Right atrium auricular region (tissue), 2 donors: ENCODE measurements at places on chromosomes 5 and 9. TPM values are rescaled to one million over a fixed set of nuclear protein-coding genes. Genes with fewer than 3 reads are reported as not detected.

The SNAPC4 gene
- 4.4 TPM for total RNA-seq

The BTNL3 gene
- not detected for total RNA-seq

The PANK3 gene
- 17.7 TPM for total RNA-seq

The BHMT gene
- not detected for total RNA-seq

The LSM11 gene
- total RNA-seq = 1.6 TPM

The INSL4 gene
- not detected for total RNA-seq

The RNF183 gene
- not detected for total RNA-seq

The TSSK1B gene
- total RNA-seq = not detected

The ADAMTS6 gene
- total RNA-seq = 2.2 TPM

The ADAMTS2 gene
- 13.6 TPM for total RNA-seq

The RIMOC1 gene
- total RNA-seq = 13.9 TPM

The GPRIN1 gene
- 0.79 TPM for total RNA-seq

The CENPH gene
- total RNA-seq = 1.3 TPM

The NUP188 gene
- total RNA-seq = 26.8 TPM

The LCN15 gene
- 0.63 TPM for total RNA-seq

The OBP2B gene
- total RNA-seq = not detected

The TAL2 gene
- total RNA-seq = not detected

The PDE6A gene
- total RNA-seq = 0.08 TPM

The FREM1 gene
- total RNA-seq = 2.4 TPM

The TXNDC8 gene
- not detected for total RNA-seq

The SHB gene
- 39.9 TPM for total RNA-seq

The CDKN2B-AS1 gene
- total RNA-seq = not detected

The TPM2 gene
- total RNA-seq = 915 TPM

The ZNF169 gene
- total RNA-seq = 1.8 TPM

The FGD3 gene
- total RNA-seq = 2.2 TPM

The SH3TC2 gene
- 4.7 TPM for total RNA-seq

The PCDHA13 gene
- total RNA-seq = 0.15 TPM

The FGF1 gene
- 47.9 TPM for total RNA-seq

The ARHGEF37 gene
- total RNA-seq = 13.7 TPM

The GPR150 gene
- not detected for total RNA-seq

The SOWAHA gene
- total RNA-seq = not detected
